ENCODE measurements at places on chromosomes 7 and 10.

DNA sequence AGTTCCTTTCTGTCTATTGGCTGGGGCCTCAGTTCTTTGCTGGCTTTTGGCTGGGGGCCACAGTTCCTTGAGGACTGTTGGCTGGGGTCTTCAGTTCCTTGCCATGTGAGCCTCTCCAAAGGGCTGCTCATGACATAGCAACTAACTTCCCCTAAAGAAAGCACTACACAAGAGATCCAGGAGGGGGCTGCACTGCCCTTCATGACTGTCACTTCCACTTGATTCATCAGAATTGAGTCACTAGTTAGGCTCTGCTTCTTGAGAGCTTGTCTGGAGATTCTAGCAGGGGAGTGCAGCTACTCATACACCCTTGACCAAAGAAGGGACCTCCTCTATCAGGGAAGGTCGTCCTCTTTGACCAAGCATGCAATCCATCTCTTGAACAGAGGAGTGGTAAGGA is 38.0 kb upstream of the MKX start:
- DNase-seq = no peak

GRCh38 chr7:7249814-7250213 is 67.5 kb downstream of the C1GALT1 start:
- no peak for DNase-seq

- DNase-seq = no peak
Observed at GRCh38 chr7:137204246-137204645, 139.3 kb downstream of the PTN start.

- no peak for DNase-seq
Observed at GRCh38 chr10:65555192-65555591, 1370.6 kb upstream of the LRRTM3 start.

- no peak for DNase-seq
Observed at GRCh38 chr10:14215641-14216040, 115.1 kb downstream of the FRMD4A start.

DNA sequence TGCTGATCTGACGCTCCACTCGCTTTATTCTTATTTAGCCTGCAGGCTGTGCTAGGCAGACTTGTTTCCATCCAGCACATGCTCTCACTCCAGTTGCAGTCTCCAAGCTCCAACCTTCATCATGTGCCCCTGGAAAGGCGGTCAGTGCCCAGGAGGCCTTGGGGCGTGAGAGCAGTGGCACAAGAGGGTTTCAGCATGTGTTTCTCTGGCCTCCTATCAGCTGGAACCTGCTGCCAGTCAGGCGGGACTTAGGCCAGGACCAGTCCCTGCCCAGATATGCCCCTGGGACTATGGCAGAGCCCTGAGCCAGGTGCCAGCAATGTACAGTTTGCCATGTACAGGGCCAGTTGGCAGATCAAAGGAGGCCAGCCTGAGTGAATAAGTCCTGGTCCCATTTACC is 330.2 kb upstream of the FZD1 start:
- DNase-seq = peak; percentile 17

DNA sequence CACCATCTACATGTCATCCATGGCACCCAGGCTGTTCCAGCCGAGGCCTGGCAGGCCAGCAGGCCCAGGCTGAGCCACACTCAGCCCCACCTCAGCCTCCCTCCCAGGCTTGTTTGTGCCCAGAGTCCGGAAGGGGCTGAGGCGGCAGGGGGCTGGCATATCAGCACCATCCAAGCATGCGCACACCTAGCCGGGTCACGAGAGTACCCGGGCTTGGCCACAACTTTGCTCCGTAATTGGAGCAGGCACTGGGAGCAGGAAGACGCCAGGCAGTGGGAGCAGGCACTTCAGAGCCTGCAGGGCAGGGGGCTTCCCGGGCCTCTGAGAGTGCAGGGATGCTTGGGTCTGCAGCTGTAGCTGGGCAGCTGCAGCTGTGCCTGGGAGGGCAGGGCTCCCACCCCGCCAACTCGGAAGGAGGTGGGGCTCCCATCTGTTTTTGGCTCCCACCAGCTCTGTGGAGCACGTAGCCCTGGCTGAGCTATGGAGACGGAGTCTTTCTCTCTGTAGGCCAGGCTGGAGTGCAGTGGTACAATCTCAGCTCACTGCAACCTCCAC is 15.2 kb upstream of the TSPAN15 start:
- no peak for DNase-seq

GRCh38 chr7:30575910-30576309 is 18.8 kb upstream of the GARS1 start:
- DNase-seq = no peak

DNA sequence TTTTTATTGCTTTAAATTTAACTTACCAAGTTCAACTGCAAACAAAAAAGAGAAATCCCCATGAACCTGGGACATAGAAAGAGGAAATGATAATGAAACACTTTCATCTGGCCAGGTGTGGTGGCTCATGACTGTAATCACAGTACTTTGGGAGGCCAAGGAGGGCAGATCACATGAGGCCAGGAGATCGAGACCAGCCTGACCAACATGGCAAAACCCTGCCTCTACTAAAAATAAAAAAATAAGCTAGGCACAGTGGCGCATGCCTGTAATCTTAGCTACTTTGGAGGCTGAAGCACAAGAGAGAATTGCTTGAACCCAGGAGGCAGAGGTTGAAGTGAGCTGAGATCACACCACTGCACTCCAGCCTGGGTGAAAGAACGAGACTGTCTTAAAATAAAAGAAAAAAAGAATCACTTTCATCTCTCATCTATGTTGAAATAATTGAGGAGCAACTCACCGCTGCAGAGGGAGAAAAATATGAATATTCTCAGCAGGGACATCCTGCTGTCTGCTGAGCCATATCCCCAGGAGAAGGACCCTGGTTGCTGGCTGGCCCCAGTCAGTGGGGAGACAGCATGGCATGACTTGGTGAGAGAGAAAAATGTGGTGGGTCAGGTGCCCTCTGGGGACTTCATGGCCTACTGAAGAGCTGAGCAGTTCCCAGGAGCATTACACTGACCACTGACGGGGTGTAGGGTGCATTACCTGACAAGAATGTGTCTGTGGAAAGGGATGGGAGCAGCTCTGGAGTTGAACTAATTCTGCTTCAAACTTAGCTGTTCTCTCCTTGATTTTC is 22.8 kb upstream of the TARP start:
- DNase-seq = no peak

GRCh38 chr7:143934526-143935325 is at the start of gene OR2F2:
TSS of gene OR2F2 (plus strand) at chr7:143935233. CDS start at chr7:143935233, 0 bp downstream.
- DNase-seq = no peak

- DNase-seq = peak; percentile 74
Observed at GRCh38 chr10:101779544-101780186, 3.6 kb downstream of the NPM3 start.

GRCh38 chr7:8762803-8763202 is 329.4 kb downstream of the NXPH1 start:
- DNase-seq = no peak

DNA sequence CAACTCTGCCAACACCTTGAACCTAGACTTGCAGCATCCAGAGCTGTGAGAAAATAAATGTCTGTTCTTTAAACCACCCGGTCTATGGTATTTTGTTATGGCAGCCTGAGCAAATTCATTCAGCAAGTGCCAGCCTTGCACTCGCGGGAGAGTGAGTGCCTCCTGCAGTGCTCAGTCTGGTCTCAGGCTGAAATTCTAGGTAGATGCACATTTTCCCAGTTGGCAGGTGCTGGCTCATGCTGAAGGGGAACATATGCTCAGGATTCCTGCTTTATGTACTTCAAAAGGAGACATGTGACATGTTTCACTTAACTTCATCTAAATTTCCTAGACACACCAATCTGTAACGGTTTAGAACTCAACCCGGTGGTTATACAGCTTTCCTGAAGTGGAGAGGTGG is 170.8 kb downstream of the MGMT start:
- no peak for DNase-seq

DNA sequence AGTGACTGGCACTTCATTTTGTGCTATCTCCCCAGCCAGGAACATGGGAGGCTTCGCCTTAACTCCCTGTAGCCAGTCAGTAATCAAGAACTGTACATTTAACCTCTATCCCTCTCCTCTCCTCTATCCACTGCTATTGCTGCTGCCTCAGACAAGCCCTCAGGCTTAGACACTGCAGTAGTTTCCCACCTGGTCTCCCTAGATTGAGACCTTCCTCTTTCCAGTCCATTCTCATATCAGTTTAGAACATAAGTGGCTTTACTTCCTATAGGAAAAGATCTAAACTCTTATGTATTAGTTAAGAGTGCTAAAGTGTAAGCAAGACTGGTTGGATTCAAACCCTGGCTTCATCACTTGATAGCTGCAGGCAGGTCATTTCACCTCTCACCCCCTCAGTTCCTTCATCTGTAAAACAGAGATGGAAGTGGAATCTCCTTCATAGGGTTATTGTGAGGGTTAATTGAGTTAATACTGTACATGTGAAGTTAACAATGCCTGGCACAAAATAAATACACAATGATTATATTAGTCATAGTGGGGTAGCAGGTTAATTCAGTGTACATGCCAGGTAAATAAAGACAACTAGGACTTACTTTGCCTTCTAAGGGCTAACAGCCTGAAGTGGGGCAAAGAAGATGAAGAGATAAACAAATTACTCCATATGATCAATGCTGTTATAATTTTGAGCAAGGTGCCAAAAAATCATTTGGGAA is 76.1 kb downstream of the ZNF277 start:
- no peak for DNase-seq

GRCh38 chr7:90384433-90384832 is 18.8 kb upstream of the CLDN12 start:
- DNase-seq = no peak

GRCh38 chr7:29017713-29018112 is 59.6 kb upstream of the TRIL start:
- DNase-seq = no peak

DNA sequence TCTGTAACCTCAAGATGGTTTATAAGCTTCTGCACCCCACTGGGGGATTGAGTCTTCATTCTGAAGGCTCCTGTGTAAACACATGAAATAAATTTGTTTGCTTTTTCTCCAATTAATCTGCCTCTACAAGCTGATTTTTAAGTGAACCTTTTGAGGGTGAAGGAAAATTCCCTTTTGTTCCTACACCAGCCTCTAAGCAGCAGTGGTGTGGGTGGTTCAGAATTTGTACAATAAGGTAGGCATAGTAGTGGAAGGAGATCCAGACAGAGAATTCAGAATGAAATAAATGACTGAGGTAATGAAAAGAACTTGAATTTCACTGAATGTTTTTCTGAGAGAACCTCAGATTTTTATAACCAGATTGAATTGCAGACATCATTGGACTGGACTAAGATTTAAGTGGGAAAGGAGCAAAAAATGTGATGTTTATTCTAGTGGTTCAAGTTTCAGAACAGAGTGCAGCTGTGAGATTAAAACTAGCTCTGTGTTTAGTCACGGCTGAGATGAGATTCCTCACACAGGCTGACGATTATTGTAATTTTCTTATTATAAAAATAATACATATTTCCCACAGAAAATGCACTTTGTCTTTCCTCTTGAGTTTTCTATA is 1162.2 kb downstream of the TYW1 start:
- DNase-seq = no peak

DNA sequence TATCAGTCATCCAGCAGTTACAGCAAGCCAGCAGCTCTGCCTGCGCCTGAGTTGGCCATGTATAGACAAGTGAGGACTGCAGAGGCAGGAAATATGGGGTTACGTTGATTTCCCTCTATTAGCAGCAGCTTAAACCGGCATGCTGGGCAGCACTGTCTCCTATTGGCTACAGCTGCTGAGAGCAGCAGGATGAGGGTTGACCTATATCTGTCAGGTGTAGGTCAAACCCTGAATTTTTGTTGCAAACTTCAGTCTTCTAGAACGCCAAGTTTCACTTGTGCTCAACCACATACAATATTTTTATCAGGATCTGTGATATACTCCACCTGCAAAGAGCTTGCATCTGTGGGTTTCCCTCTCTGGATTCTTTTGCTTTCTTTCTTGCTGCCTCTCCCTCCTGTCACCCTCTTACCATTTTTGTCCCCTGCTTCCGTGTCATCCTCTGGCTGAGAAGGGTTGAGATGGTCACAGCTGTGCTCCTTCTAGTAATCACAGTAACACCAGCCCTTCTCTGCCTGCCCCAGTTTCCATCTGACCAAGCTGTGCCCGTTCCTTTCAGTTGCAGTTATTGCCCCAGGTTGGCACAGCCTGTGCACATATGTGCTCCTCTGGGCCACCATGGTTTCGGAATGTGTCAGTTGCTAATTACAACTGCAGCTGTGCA is 23.8 kb upstream of the GLCCI1 start:
- no peak for DNase-seq

Data from uterus (tissue), 4 donors.